ENCODE measurements at places on chromosomes 2 and 18. TPM values are rescaled to one million over a fixed set of nuclear protein-coding genes. Genes with fewer than 3 reads are reported as not detected.

DNA sequence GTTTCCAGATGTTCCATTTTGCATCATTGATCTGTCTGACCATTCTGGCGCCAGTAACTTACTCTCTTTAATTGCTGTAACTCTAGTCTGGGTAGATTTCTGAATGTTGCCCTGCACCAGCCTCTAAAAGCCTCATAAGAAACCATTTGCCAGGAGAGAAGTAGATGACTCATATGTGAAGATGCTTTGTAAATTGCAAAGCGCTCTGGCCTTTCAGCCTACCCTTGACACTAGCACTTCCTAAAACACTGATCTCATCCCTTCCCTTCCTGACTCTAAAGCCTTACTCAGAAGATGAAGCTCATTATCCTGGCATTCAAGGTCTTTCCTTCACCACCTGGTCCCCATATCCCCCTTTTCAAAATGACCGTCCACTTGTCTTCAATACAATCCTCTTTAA lies 193.2 kb upstream of the MEX3C start:
- DNase-seq: no peak

GRCh38 chr2:241558532-241559322 lies at the start of gene BOK:
TSS of gene BOK (plus strand) at chr2:241558745. CDS start at chr2:241559484, 739 bp downstream.
- no peak for DNase-seq

GRCh38 chr18:48340560-48340959 lies 68.6 kb downstream of the ZBTB7C start:
- no peak for DNase-seq

- no peak for DNase-seq
These were observed 600.3 kb upstream of the GCFC2 start for GRCh38 chr2:76310894-76311633.

DNA sequence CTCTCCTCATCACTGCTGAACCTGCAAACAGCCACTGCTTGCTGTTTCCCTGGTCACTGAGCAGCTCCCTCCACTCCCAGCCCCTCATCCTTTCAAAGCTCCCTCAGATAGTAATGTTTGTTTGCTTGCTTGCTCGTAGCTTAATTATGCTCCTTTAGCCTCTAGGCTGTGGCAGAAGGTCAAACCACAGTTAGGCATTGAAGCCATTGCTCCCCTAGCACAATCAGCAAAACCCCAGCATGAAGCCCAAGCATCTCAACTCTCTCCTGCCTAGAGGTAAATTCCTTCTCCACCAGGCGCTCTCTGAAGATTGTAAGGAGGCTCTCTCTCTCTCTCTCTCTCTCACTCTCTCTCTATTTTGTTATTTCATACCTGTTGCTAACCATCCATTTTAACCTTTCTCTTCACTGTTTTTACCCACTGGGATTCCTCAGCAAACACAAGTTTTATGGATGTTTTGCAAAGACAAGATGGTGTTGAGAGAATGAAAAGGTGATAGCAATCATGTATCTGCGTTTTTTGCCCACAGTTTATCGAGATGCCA lies 135.9 kb upstream of the HNRNPA3 start:
- no peak for DNase-seq

DNA sequence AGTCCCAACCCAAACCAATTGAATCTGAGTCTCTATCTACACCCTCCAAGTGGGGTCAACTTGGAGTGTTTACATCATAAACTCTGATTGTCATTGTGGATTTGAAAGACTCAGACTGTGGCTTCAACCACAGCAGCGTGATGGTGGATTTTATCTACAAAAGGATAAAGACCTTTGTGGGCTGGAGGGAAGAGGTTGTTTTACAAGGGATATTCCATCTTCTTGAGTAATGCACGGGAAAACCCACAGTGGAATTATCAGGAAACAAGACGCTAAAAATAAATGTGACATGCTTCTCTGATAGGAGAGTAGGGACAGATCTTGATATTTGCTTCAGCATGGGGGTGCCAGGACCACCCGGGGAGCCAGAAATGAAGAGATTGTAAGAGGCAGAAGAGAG lies 93.5 kb downstream of the LPIN1 start:
- DNase-seq: no peak

Gene LYG1
- 1.0 TPM for total RNA-seq
